ENCODE measurements at places on chromosomes 1 and 21. TPM values are rescaled to one million over a fixed set of nuclear protein-coding genes. Genes with fewer than 3 reads are reported as not detected.

FMO3 gene
- total RNA-seq, result not detected

DNA sequence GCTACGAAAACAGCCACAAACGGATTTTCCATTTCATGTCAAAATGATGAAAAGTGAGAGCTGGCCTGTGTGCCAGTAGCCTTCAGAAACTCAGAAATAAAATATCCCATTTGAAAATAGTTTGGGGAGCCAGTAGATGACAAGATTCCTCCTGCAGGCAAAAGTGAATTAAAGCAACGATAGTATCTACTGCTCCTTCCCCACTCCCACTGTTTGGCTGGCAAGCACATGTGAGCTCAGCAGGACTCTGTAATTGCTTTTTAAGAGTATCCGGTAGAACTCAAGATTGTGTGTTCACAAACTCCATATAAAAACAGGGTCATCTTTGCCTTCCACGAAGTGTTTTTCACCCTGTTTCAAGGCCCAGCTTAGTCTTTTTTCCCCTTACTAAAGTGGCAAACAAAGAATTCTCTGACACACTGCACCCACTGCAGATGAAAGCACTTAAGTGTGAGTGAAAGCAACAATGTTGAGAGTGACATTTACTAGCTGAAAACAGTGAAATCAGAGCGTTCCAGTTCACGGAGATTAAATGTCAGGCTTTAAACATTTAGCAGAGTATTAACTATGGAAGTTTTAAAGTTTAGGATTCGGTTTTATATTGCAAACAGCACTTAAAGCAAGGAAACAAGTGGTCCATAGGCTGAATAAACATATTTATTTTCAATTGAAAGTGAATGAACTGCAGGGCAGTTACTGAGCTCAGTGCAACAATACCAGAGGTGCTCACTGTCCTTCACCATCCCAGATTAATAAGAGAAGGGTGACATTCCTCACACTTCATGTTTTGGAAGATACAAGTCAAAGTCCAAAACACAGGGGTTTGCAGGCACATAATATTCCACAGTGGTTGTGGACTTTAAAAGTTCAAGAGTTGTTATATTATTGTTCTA is 70.0 kb downstream of the ALG14 start:
- no peak for DNase-seq

DNA sequence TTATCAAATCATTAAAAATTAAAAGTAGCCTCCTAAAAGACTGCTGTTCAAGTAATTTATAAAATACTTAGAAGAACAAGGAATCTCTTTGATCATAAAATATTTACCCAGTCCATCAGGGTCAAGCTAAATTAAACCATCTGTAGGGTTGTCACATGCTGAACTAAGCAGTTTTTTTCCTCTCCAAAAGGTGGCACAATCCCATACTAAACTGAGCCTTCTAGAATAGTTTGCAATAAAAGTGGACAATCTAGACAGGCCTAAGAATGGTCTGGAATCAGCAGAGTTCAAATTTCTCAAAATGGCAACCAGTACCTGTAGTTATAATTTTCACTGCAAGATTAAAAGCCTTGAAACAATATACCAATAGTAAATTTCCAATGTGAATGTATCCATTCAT is 194.8 kb downstream of the EIF4G3 start:
- no peak for DNase-seq

- DNase-seq, result no peak
Observed at GRCh38 chr1:193179094-193179493, 7.3 kb downstream of the B3GALT2 start.

- DNase-seq, result no peak
Observed at GRCh38 chr1:23561813-23562100, 2.5 kb upstream of the ID3 start.

DNA sequence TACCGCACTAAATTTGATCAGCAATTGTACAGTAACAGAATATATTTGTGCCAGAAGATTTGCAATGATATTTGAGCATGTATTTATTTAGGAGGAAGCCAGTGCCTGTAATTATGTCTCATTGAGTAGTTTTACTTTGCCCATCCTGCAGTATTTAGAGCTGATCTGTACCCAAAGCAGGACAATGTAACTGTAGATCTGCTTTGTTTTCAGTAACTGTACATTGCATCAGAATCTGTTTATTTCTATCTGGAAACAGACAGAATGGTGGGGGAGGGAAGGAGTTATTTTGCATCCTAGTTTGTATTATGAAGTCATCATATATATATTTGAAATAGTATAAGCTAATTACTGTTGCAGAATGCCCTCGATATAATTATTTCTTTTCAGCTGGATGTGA is 36.2 kb upstream of the LRRC8C start:
- no peak for DNase-seq

KPRP gene
- total RNA-seq, result not detected

DNA sequence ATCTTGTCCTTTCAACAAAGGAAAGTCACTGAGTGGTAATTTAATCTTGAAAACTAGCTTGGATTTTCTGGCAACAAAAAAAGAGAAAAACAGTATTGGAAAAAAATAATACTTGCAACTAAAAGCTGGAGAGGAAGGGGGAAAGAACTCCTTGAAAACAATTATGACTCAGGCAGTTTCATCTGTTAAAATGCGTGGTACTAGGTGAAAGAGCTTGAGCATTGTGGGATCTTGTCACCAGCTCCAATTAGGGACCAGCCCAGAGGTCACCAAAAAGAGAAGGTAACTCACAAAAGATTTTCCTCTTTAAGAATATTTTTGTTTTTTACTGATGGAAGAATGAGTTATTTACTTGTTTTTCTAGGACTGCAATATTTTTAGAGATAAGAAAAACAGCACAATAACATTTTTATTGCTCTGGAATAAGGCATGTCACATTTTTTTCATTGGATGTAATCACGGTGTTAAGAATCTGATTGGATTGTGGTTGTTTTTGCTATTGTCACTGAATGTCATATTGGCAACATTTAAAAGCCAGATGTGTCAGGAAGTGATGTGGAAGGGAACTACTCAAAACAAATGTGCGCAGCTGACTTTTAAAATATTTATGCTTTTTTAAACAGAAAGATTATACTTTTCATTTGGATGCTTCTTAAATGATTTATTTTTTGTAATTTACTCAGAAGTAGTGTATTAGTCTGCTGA is 78.5 kb upstream of the ADAMTS5 start:
- DNase-seq, result no peak

- DNase-seq, result peak; percentile 41
Observed at GRCh38 chr1:28646040-28646439, 2.4 kb upstream of the RNU11 start.

DNA sequence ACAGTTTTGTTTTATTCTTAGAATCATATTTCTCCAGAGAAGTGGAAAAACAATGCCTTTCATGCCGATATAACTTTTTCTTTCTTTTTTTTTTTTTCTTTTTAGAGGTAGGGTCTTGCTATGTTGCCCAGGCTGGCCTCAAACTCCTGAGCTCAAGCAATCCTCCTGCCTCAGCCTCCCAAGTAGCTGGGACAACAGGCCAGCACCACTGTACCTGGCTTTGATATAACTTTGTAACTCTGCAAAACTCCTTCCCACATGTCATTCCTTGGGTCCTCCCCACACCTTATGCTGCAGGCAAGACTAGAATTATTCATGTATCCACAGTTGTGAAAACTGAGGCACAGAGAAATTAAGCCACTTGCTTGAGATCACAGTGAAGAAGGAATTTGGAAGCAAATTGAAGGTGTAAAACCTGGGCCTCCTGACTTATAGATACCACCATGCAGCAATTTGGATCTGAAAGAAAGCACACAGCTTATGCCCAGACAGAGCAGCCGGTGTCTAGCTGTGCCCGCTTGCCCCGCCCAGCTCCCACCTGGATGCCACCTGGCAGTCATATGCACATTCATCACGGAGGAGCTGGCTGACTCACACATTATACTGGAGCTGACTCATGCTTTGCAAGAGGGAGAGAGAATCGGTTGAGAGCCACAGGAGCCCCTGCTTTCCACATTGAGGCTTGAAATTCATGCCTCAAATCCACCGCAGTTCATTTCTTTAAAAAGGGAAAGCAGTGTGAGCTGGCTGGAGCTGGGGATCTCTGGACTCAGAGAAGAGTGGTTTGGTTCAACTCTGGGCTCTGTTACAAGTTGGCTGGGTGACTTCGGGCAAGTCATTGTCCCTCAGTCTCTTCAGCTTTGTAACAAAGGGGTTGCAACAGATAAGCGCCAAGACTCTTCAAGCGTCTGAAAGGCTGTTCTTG is 8.3 kb upstream of the SLC2A1 start:
- no peak for DNase-seq

DNA sequence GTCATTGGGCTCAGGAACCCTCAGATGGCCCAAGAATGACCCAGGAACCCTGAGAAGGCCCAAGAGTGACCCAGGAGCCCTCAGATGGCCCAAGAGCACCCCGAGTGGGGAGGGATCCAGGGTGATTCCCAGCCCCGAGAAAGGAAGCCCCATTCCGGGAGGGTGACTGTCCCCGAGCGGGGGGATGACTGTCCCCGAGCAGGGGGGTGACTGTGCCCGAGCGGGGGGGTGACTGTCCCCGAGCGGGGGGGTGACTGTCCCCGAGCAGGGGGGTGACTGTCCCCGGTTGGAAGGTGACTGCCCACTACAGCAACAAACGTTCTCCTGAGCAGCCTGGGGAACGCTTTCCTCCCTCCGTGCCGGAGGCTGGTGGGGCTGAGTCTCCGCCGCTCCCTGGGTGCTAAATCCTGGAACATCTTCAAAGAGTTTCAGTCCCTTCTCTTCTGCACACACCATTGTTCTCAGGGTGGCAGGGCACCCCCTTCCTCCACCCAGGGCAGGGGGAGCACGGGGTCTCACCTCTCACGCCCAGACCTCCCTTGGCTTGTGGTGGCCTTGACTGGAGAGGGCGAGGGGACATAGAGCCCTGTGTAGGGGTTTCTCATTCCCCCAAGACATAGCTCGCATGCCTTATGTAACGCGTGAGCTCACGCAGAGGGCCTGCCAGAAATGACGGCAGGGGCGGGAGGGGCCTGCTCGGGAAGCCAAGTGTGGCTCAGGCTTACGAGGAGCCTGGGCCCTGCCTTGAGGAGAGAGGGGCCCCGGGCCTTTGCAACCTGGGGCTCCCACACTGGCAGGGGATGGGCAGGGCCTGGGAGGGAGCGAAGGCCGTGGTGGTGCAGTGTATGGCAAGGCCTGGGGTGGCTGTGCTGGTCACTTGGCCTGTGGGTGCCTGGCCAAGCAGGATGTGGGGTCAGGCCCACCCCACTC is 14.3 kb upstream of the SKI start:
- no peak for DNase-seq

DNA sequence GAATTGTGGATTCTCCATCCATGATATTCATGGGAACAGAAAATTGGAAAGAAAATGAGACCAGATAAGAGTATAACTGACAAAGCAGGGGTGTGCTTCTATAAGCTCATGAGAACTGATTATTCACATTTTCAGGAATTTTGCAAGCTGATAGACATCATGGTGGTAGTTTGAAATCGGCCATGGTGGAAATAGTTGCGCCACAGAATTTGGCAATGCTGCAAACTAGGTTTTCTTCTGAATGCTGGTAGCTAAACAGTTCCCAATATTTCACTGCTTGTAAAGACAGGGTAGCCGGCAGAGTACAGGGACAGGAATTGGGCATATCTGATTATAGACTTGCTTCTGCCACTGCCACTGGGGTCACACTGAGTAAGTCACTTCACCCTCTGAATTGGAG is 151.1 kb downstream of the PLXNA2 start:
- DNase-seq, result no peak

- DNase-seq, result no peak
Observed at GRCh38 chr1:202619505-202619904, 90.7 kb downstream of the SYT2 start.

AMY1B gene
- total RNA-seq, result not detected

RCSD1 gene
- not detected for total RNA-seq

DNA sequence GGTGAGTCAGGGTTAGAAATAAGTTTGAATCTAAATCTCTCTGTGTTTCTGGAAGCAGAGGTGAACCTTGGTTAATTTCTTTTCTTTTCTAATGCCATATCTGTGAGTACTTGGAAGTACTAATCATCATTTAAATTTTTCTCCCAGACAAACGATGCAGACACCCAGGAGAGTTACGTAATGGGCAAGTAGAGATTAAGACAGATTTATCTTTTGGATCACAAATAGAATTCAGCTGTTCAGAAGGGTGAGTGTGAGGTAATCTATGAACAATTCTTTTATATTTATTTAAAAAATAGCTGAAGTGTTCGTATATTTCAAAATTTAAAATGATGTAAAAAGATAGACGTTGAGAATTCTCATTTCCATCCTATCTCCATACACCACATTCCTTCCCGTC is 11.2 kb downstream of the C4BPA start:
- no peak for DNase-seq

- no peak for DNase-seq
Observed at GRCh38 chr1:29412591-29412990, 176.3 kb downstream of the PTPRU start.

ITLN2 gene
- 1.3 TPM for total RNA-seq

- no peak for DNase-seq
Observed at GRCh38 chr1:22347854-22348760, 103.5 kb upstream of the ZBTB40 start.

DNA sequence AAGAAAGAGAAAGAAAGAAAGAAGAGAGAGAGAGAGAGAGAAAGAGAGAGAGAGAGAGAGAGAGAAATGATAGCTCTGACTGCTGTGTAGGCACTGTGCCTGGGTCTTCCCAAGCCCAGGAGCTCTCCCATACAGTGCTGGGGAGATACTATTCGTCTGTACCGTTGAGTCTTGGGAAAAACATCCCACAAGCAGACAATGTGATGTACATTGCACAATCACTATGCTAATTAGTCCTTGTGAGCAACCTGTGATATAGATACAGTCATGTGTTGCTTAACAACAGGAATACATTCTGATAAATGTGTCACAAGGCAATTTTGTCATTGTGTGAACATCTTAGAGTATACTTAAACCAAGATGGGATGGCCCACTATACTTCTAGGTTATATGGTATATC is 381.0 kb downstream of the HHAT start:
- no peak for DNase-seq

DNA sequence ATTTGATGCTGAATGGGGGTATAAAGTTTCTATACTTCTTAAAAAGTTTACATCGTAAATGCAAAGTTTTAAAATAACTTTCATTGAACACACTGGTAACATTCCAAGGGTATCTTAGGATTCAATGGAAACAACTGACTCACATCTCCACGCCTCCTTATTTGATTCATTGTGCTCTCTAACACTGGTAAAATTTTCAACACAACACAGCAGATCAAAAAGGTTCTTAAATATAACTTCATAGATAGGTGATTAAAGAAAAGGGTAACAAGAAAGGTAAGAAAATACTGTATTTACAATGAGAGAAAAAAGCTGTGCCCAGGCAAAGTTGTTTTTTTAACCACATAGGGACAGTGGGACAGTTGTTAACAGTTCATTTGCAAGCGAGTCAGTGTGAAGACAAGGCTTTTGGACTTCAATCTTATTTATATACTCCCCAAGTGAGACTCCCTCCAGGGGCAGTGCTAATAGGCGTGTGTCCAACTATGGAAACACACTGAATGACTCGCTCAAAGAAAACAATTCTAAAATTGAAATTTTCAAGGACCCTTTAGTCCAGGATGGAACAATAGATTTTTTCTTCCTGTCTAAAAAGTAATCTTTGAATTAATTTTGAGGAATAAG is 140.5 kb downstream of the TIAM1 start:
- no peak for DNase-seq

GRCh38 chr1:81584398-81584797 is 216.3 kb upstream of the ADGRL2 start:
- DNase-seq, result no peak
